ENCODE measurements at places on chromosomes 7 and 10.
A peak's percentile ranks its signal among the peaks of the same experiment; 100 is the strongest.

GRCh38 chr10:129531969-129532660 lies 65.1 kb downstream of the MGMT start:
- no peak for DNase-seq

GRCh38 chr7:139854803-139855497 lies 25.9 kb downstream of the TBXAS1 start:
- no peak for DNase-seq

DNA sequence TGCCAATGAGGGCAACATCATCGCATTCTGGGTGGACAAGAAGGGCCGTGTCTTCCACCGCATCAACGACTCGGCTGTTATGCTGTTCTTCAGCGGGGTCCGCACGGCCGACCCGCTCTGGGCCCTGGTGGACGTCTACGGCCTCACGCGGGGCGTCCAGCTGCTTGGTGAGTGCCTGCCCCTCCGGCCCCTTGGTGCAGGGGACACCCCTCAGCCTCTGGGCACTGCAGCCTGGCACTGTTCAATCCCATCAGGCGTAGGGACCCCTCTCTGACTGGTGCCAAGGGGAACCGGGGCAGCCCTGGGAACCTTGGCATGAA lies 78.1 kb downstream of the NEURL1 start:
- no peak for DNase-seq

GRCh38 chr7:73983437-73984164 lies 44.4 kb upstream of the ELN start:
- DNase-seq, result no peak

DNA sequence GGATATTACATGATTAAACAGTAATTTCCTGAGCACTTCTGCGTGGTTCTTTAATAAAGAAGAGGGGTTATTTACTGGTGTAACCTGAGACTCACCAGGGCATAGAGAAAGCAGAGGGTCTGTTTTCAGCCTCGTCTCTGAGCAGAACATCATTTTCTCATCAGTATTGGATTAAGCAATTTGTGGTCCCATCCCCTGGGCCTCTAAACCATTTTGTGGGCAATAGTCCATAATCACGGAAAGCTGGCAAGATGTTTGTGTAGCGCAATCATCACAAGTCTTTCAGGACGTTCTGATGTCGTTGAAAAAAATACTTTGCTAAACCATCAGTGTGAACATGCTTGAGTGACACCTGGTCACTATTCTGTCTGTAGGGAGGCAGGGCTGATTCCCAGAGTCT lies 37.1 kb upstream of the SEC61G start:
- DNase-seq, result no peak

DNA sequence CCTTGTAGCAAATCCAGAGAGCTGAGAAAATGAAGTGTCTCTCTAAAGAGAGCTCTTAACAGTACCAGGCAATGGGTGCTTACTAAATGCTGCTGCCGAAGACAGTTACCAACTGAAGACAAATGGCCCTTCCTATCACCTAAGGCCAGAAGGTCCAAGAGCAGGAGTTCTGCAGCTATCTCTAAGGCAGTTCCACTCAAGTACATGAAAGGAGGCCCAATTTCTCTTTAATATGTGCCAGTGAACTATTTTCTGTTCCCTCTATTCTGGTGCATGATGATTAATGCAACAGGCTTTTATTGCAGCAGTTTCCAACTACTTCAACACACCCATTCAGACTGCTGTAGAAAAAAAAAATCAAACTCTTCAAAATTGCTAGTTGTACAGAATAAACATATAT lies 122.5 kb downstream of the SLC25A13 start:
- no peak for DNase-seq

GRCh38 chr10:56508562-56508961 lies 147.5 kb upstream of the ZWINT start:
- DNase-seq, result no peak

- no peak for DNase-seq
Observed at GRCh38 chr7:98805956-98806838, 63.6 kb downstream of the TMEM130 start.

GRCh38 chr7:122520971-122521555 lies 177.9 kb downstream of the RNF133 start:
- DNase-seq, result no peak

GRCh38 chr7:151366880-151367222 lies 25.2 kb downstream of the NUB1 start:
- DNase-seq, result no peak

DNA sequence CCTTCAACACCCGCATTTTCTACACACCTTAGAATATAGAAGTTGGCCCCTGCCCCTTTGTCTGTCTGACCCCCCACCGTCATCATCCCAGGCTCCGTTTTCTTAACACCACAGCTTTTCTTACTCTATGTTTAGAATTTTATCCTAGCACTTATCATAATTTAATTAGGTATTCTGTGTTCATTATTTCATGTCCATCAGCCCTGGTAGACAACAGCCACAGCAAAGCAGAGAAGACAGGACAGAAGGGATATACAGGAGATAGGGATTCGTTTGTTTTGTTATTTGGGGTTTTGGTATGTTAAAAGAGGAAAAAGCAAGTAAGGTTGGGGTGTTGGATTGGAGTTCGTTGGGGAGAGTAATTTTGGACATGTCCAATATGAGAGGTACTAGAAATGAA lies 48.8 kb downstream of the ITGA8 start:
- DNase-seq, result no peak

GRCh38 chr10:90799172-90799571 lies 58.7 kb downstream of the HTR7 start:
- no peak for DNase-seq

DNA sequence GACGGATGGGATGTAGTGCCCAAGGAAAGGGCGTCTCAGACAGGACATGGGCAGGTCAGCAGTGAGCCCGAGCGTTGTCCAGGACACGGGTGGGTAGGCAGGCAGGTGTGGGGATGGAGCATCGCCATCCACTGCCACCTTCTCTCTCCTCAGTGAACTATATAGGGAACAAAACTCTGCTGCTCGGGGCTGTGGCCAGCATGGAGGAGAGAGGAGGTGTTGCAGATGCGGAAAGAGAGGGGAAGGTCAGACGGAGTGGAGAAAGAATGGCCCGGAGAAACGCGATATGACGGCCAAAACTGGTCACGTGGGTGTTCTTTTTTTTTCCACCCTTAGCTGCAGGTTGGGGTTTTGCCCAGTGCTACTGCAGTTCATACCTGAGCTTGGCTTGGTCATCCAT lies 71.2 kb downstream of the GRID1 start:
- no peak for DNase-seq

- no peak for DNase-seq
Observed at GRCh38 chr7:113625494-113626102, 293.2 kb downstream of the PPP1R3A start.

- DNase-seq, result no peak
Observed at GRCh38 chr10:88193018-88193417, 329.6 kb downstream of the PTEN start.

DNA sequence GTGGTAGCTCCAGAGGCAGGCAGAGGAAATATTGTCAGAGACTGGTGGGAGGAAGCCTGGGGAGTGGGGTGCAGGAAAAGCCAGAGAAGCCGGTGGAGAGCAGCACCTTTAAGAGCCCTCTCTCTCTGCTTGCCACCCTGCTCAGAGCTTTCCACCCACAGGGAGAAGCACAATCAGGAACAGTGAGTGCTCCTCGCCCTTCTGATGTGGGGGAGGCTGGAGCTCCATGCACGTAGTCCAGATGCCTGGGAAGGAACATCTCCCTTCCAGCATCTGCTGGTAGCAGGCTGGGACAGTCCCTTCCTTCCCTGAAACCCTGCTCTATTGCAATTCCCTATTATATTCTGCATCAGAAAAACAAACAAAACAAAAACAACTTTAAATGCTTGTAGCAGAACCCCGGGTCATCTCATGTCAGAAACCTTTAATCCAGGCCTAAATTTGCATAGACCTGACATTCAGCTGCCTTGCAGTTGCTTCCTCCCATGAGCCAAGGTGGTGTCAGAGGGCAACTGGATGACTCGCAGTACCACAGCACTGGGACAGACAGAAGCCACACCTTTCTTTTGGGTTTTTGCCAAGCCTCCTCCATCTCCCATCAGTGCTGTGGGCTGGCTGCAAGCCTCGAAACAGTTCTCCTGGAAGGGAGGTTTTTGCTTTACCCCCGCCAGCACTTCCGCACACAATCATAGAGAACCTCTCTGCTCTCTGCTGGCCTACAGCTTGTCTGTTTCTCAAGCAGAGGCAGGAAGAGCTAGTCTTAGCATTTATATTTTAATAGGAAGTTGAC lies 13.1 kb downstream of the AVPI1 start:
- DNase-seq, result no peak

DNA sequence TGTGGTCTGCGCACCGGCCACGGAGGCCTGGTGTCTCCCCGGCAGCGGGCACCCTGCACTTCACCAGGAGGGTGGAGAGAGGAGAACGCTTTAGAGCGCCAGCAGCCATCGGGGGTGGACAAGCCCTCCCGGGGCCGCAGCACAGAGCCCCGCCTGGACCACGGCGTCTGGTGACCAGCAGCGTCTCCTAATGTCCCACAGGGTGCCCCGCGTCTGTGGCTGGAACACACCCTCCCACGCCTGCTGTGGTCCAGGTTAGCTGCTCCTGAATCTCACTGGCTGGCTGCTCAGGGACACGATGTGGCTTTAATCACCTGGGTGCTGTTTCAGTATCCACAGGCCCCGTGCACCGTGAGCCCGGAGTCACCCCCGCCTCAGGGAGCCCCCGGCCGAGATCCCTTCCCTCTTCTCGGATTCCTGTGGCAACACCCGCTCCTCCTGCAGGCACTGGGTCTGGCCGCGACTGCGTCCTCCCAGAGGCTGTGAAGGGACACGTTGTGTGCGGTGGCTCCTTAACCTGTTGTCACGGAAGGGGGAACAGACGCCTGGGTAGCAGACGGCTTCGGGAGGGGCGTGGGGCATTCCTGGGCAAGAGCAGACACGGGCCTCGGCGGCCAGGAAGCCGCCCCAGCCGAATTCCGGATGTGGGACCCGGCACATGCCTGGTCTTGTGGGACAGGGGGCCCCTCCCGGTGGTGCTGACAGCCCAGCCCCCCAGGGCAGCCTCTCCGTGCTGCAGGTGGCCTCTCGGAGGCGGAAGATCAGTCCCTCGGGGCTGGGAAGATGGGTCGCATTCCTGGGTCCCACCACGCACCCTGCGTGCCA lies 78.9 kb downstream of the FOXL3 start:
- DNase-seq, result no peak

- no peak for DNase-seq
Observed at GRCh38 chr7:35495844-35496243, 199.1 kb downstream of the HERPUD2 start.

- DNase-seq, result no peak
Observed at GRCh38 chr7:132991615-132992587, 90.0 kb downstream of the CHCHD3 start.

DNA sequence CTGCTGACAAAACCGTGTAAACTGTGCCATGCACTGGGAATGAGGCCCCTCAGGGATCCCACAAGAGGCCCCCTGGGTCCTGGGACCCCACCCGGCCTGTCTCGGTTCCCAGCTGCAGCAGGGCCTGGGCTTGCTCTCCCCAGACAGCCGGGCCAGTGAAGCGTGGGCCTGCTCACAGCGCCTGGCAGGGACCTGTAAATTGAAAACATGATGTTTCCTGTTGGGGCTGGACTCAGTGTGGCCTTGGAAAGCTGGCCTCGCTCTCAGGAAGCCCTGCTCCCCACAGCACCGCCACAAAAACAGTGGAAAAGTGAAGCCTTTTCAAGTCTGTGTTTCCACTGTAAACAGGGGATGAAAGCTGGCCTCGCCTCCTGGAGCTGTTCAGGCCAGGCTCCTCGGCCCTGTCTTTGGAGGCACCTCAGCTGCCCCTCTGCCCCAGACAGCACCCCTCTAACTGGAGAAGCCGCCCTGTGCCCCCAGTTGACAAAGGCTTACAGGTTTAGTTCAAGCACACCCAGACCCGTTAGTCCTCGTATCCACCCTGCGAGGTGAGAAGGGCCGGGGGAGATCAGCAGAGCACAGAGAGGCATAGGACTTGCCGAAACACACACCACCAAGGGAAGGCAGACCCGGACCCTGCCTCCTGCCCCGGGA lies 108.3 kb downstream of the ZMIZ1 start:
- DNase-seq, result no peak

DNA sequence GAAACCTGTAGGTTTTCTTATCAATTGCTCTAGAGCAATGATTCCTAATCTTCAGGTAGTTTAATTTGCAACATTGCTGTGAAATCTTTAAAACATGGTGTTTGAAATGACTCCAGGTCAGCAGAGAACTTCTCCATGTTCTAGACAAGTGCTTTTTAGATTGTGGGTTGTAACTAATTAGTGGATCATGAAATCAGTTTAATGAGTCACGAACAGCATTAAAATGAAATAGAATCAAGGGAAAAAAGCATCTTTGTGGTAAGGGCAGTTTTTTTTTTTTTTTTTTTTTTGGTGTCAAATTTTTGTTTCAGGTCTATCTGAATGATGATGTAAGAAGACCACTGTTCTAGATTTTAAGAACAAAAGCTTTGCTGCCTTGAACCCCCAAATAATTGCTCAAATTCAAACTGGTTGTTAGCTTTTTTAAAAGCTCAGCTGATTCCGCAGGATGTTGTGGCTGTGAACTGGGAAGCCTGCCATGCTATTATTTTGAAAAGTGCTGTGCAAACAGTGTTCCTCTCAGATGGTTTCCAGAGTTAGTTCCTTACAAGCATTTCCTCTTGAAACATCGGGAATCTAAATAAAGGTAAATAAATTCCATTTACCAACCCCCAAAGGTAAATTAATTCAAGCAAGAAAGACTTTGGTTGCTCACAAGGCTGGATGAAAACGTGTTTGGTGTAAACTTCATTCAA lies 13.1 kb upstream of the PDK4 start:
- DNase-seq, result no peak

DNA sequence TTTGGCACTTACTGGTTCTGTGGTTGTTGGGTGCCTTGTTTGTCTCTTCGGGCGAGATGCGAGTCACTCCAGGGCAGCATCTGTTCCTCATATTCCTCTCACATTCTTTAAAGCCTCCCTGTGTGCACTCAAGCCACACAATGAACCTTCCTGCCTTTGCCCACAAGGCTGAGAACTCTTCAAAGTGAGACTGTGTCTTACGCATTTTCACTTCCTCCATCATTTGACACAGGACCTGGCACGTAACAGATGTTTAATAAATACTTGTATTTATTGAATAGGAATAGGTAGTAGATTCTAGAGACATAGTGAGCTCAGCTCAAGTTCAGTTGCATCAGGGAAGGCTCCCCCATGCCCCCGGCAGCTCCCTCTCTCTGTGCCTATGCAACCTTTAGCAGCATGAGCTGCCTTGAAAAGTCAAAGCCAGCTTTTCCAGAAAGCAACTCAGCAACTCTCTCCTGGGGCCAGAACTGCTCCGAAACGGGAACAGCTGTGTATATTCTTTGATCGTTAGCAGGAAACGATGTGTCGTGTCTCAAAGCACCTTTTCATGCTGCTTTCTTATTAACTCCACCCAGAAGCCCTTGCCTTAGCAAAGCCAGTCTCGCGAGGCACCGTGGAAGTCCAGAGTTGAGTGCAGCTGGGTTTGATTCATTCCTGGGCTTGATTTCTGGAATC lies 97.5 kb downstream of the PFKFB3 start:
- peak; percentile 25 for DNase-seq

- no peak for DNase-seq
Observed at GRCh38 chr7:151883857-151884256, 6.9 kb upstream of the PRKAG2 start.

- DNase-seq, result no peak
Observed at GRCh38 chr7:80186721-80187120, 52.1 kb downstream of the GNAI1 start.

GRCh38 chr7:101465576-101466196 lies 103.0 kb downstream of the COL26A1 start:
- DNase-seq, result no peak
